ENCODE measurements at places on chromosomes 3 and 15. TPM values are rescaled to one million over a fixed set of nuclear protein-coding genes. Genes with fewer than 3 reads are reported as not detected.

Gene PLSCR2
- polyA plus RNA-seq = 1.2 TPM

Gene CFAP161
- 0.30 TPM for polyA plus RNA-seq

Gene SLC2A2
- 11.7 TPM for polyA plus RNA-seq

Gene COL8A1
- polyA plus RNA-seq = 6.8 TPM

Gene WNT5A
- 44.3 TPM for polyA plus RNA-seq

Gene TWF2
- 37.9 TPM for polyA plus RNA-seq

Gene TTC21A
- polyA plus RNA-seq = 9.3 TPM

Gene CLDN11
- polyA plus RNA-seq = 225 TPM

Gene C3orf85
- 16.4 TPM for polyA plus RNA-seq

Gene RASL12
- polyA plus RNA-seq = 5.7 TPM

Gene CLSTN2
- polyA plus RNA-seq = 2.6 TPM

Gene ZNF660
- 11.6 TPM for polyA plus RNA-seq

Gene TRNT1
- polyA plus RNA-seq = 46.4 TPM

Gene ACOX2
- polyA plus RNA-seq = 33.4 TPM

Gene PLSCR5
- polyA plus RNA-seq = not detected

Gene RBPMS2
- 10.7 TPM for polyA plus RNA-seq

Gene CPLX3
- polyA plus RNA-seq = not detected

Gene LSM3
- polyA plus RNA-seq = 18.5 TPM

Measured in renal cortex interstitium (tissue), 15 donors.